Glomerular endothelial cell (primary cell): ENCODE measurements at places on chromosomes 5 and 9.

- no peak for DNase-seq
Measured at GRCh38 chr9:124551472-124552272, 44.5 kb upstream of the NR5A1 start.

GRCh38 chr5:32866138-32866537 lies 155.0 kb downstream of the NPR3 start:
- DNase-seq: no peak

DNA sequence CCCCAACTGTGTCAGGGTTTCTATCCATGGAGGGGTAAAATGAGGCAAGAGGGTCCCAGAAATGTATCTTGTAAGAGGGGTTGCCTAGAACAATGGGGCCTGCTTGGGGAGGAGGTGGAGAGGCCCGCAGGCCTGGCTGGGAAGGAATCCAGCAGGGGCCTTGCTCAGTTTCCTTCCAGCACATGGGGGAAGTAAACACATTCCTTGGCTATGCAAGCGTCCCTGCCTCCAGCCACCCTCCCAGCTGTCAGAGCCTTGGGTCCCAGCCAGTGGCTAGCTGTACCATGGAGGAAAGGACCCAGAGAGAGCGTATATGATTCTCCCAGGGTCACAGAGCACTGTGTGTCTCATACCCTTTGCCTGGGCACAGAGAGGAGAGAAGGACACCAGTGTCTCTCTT lies 71.1 kb upstream of the IL17B start:
- DNase-seq: no peak

- no peak for DNase-seq
Measured at GRCh38 chr5:91849069-91849468, 466.0 kb upstream of the ARRDC3 start.

- DNase-seq: no peak
Measured at GRCh38 chr9:125565126-125565525, 141.9 kb downstream of the MAPKAP1 start.

DNA sequence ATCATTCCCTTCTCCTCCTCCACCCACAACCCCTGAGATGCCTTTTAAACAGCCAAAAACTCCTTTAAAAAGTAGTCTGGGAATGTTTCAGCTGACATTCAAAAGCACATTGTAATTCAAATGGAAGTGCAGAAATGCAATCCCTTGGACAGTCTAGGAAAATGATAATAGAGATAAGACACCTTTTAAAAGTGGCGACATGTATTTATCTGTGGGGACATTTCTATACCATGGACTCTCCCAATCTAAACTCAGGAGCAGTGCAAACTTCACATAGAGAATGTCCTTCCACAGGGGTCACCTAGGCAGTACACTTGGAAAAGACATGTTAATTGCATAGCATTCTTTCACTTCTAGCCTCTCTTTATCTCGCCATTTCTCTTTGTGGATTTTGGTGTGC lies 33.0 kb downstream of the TRIM32 start:
- DNase-seq: no peak

DNA sequence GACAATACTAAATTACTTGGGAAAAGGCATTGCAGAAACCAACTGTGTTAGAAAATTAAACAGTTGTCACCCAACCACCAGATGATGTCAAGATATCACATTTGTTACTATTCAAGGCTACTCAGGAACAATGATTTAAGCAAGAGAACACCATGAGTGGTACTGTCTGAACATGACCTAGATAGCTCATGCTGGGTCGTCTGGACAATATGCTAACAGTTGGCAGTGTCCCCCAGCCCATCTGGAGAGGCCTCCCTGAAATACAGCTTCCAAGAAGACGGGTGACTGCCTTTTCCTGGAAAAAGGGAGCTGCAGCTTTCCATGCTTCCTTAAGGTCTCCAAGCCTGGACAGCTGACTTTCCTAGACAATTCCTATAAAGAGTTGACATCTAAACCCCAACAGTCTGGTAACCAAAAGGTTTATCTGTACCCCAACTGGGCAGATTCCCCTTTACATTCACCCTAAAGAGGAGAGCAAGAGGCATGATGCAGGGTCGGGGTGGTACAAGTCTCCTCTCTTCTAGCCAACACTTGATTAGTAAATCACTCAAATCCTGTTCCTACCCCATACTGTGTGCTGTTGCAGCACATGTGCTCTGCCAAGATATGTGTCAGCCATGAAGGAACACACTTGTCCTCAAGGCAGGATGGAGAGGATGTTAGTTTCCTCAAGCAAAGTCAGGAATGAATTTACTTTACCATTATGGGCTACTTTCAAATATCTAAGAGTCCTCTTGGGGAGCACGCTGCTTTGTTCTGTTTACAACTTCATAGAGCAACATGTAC lies 433.0 kb downstream of the PDE4D start:
- DNase-seq: no peak

DNA sequence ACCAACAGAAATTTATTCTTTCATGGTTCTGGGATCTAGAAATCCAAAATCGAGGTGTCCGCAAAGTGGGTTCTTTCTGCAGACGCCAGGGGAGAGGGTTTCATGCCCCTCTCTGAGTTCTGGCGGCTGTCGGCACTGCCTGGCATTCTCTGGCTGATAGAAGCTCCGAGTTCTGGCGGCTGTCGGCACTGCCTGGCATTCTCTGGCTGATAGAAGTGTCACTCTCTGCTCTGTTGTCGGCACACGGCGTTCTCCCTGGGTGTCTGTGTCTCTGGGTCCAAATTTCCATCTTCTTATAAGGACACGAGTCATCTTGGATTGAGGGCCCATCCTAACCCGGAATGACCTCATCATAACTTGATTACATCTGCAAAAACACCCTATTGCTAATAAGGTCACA lies 7.6 kb downstream of the GFI1B start:
- DNase-seq: no peak

DNA sequence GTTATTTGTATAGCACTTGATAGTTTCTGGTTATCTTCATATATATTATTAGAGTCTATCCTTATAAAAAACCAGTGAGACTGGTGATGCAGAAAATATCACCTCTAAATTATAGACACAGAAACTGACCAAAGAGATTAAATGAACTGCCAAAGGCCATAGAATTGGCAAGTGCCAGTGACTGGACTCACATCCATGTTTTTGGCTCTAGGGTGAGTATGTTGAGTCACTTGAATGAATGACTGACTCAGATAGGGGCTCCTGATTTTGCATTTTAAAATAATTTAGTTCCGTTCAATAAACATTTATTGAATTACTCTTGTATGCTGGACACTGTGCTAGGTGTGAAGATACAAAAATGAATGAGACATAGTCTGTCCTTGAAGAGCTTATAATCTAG lies 70.7 kb downstream of the NR2F1 start:
- no peak for DNase-seq

DNA sequence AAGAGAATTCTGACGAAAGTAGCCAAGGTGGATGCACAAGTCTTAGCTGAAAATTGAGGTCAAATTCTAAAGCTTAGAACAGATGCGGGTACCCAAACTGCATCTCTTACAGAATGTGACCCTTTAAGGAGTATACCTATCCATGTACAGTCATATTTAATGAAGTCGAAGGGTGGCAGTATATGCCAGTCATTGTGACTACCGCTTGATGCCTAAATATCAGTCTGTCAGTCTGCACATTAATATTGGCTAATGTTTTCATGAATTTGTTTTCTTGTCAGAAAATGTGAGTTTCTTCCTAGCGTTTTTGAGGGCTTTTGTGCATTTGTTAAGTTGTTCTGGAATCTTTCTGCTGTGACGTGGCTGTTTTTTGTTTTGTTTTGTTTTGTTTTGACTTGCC lies 264.5 kb upstream of the ELAVL2 start:
- no peak for DNase-seq

DNA sequence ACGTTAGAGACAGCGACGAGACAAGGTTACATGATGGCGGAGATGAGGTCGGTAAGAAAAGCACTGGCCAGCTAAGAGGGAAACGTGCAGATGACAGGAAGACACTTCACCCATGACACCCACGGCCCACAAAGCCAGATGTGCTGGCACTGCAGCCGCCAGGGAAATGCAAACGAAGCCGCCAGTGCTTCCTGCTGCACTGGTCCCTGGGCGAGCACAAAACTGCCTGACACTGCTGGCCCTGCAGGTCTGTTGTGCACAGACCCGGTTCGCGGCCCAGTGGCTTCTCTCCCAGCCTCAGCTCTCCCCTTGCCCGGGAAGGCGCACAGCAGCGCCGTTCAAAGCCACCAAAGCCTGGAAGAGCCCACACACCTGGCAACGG lies 20.3 kb downstream of the QSOX2 start:
- no peak for DNase-seq

- DNase-seq: no peak
Measured at GRCh38 chr5:172760136-172760535, 10.9 kb downstream of the DUSP1 start.

GRCh38 chr5:72555871-72556270 lies 48.7 kb upstream of the ZNF366 start:
- DNase-seq: no peak

- peak; percentile 18 for DNase-seq
Measured at GRCh38 chr9:76458903-76459693, at the start of gene GCNT1. TSS of gene GCNT1 (plus strand) at chr9:76459182. CDS start at chr9:76502382, 43,200 bp downstream.

DNA sequence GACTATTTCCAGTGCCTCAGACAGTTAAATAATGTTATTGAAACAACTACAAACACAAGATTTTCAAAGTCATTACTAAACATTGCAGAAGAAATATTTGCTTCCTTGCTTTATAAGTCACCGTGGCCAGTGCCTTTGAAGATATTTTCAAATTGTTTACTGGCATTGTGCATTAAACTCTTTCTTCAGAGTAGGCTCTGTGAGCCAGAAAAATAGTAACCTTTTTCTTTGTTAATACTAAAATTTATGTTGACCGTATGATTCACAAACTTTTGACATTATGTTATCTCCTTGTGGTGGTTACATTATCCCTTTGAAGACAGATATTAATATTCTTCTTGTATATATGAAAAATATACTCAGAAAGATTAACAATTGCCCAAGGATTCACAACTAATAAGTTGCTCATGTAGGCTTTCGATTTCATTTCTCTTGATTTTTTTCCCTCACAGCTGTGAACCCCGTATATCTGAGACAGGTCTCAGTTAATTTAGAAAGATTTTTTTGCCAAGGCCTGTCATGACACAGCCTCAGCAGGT lies 140.1 kb downstream of the NR3C1 start:
- no peak for DNase-seq

DNA sequence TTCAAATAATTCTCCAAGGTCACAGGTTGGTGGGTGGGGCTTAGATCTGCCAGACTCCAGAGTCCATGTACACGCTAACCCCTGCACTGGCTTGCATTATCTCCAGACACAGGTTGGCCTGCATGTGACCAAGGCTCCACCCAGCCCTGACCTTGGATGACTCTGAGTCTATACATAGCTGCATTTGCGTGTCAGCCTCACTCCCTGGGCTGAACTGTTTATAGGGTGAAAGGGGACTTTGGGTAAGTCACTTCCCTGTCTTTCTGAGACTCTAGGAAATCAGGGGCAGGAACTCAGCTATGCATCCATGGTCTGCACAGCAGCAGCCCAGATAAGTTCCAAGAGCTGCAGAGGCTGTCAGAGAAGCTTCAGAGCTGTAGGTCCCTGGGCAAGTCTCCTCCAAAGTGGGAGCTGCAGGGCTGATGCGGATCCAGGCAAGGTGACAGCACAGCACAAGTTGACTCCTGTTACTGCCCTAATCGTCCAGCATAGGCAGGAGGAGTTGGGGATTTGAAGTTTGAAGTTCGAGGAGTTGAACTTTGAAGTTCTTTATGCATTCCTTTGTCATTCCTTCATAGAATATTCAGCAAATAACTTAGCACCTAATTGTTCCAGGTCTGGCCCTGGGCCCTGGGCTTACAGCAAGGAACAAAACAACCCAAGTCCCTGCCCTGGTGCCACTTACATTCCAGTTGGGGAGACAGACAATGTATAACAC lies 53.4 kb downstream of the SLC22A5 start:
- DNase-seq: no peak

DNA sequence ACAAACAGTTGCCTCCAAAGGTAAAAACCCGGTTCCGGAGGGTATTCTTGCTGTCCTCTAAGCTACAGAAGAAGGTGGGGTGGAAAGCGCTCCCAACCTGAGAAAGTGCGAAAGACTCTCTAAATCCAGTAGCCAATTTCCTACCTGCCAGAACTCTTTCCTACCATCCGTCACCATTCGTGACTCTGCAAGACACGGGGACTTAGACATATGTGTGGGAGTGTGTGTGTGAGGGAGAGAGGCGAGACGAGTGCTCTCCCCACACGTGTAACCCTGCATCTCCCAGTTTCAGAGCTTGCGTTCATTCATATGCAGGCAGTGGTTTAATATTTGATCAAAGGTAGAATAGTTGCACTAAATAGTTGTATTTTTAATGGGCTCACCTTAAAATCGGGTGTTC lies 473 bp upstream of the GABRA1 start:
- DNase-seq: no peak

- DNase-seq: no peak
Measured at GRCh38 chr9:10548348-10548747, 64.5 kb downstream of the PTPRD start.

DNA sequence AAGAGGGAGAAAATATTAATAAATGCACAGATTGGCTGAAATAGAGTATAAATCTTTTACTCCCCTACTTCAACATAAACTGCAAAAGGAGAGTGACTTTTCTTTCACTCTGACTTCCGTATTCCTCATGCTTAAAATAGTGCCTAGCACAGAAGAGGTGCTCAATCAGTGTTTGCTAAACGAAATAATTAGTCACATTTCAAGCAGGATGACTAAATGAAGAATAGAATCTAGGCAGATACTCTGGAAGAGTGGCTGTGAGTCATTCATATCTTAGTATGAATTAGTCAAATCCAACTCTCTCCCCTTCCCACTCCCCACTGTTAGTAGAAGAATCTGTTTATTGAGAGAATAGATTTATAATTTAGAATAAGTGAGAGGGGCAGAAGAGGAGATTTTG lies 4.8 kb downstream of the CD274 start:
- no peak for DNase-seq

- DNase-seq: no peak
Measured at GRCh38 chr5:176364765-176365350, 429 bp upstream of the ARL10 start.

GRCh38 chr9:94827584-94828304 lies 101.2 kb downstream of the AOPEP start:
- DNase-seq: no peak

DNA sequence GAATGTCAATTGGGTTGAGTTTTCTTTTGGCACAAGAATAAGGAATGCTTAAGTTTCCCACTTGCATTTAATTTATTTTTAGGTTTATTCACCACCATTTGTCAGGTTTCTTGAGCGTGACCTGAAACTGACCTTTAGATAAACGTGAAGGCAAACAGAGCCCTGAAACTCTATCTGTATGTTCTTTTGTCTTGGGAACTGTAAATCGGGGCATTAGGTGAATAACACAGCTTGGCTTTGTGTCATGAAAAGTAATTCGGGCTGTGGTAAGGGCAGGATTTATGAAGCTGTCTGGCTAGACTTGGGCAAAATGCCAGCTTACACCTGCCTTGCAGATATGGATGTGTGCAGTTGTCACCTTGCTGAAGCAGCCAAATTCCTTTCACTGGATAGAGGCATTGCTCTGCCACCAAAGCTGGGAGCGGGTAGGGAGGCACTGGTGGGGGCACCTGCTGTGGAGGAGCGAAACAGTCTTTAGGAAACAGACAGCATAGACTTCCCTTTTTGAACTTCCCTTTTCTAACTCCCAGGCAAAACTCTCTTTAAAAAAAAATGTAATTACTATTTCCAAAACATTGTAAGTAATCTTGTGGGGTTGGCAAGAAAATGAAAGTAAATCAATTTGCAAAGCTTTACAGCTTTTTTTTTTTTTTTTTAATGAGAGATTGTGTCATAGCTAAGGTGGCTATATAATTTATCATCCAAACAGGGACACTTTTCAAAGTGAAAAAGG lies 545.2 kb downstream of the CSNK1G3 start:
- DNase-seq: no peak
